SHP77 (cell line): ENCODE measurements at places on chromosomes 2 and 18.

- no peak for DNase-seq
Observed at GRCh38 chr2:168948621-168949212, 47.6 kb downstream of the G6PC2 start.

GRCh38 chr2:189178726-189179569 is 613 bp downstream of the COL5A2 start:
- DNase-seq: no peak

DNA sequence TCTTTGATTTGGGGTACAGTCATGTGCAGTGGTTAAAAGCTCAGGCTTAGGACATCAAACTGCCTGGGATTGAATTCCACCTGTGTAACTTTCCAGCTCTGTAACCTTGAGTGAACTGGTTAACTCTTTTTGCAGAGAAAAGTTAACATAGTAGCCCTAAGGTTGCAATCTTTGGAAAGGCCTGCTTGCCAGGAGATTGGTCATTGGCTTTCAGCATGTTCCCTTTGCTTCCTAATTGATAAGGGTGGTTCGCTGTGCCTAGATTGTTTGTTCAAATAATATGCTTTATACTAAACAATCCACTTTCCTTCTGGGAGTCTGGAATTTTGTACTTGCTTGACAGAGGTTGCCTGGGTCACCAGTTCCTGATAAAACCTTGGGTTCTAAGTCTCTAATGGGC is 86.8 kb downstream of the PIK3C3 start:
- DNase-seq: no peak

DNA sequence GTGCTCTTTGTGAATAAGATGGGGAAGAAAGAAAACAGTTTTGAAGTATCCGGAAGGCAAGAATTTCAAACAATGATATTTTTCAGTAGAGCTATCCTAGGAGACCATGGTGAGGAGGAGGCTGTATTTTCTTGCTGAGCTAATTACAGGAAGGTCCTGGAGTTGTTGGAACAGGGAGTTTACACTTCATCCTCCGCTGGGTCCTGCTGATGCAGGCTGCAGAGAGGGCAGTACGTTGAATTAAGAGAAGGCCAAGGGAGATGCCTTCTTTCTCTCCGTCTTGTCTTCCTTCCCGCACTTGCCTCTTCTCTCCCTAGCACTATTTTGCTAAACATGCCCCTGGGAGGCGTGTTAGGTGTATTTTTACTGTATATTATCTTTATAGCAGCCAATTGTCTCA is 60.0 kb upstream of the EDAR start:
- no peak for DNase-seq

GRCh38 chr2:37780387-37780676 is 108.9 kb upstream of the CDC42EP3 start:
- no peak for DNase-seq

GRCh38 chr18:28715206-28715605 is 538.3 kb upstream of the CDH2 start:
- no peak for DNase-seq

GRCh38 chr2:10441948-10442347 is 6.2 kb downstream of the ODC1 start:
- DNase-seq: no peak

DNA sequence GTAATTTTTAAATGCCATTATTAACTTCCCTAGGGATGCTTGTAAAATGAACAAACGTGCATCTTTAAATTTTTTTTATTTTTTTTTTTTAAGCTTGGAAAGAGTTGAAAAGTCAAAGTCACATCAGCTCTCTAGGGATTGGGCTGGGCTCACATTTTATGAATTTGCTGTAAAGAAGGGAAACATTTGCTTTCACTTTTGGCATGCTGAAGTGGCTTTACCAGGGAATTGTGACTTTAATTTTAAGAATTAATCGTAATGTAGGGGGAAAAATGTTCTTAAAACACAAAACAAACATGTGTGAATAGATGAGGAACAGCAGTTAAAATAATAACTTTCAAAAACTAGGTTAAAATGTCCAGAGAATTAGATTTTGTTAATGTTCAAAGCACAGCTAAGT is 123.0 kb downstream of the AGAP1 start:
- DNase-seq: no peak

DNA sequence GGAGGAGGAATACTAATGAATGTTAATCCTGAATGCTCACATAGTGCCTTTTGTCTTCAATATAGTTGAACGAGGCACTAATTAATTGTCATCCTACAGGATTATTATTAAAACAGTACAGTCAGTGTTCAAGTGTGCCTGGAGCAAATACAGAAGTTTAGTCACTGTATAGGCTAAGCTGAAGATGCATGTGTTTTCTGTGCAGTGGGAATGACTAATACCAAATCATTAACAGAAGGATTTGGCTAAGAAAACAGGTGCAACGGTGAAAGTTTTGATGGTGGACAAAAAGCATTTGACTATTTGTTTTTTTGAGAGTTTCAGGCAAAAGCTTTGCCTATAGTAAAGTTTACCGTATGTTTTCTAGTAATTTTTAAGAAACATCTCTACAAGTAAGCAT is 62.8 kb downstream of the DCC start:
- DNase-seq: no peak

- DNase-seq: peak; percentile 5
Observed at GRCh38 chr2:63023444-63023843, 27.2 kb upstream of the OTX1 start.

GRCh38 chr2:46162329-46163097 is 134.7 kb upstream of the EPAS1 start:
- DNase-seq: no peak

- no peak for DNase-seq
Observed at GRCh38 chr2:1881998-1882397, 137.7 kb upstream of the PXDN start.

DNA sequence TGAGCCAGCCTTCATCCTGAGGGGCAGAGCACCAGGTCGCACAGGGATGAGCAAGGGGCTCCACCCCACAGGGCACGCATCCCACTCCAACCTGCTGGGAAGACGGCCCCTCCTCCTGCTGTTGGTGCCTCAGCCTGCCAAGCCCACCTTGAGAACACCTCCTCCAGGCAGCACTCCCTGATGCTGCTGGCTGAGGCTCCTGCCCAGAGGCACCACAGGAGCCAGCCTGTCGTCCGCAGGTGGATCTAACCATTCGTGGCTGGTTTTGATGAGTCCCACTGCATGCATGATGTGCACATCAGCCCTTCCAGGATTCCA is 58.4 kb downstream of the BIN1 start:
- no peak for DNase-seq

DNA sequence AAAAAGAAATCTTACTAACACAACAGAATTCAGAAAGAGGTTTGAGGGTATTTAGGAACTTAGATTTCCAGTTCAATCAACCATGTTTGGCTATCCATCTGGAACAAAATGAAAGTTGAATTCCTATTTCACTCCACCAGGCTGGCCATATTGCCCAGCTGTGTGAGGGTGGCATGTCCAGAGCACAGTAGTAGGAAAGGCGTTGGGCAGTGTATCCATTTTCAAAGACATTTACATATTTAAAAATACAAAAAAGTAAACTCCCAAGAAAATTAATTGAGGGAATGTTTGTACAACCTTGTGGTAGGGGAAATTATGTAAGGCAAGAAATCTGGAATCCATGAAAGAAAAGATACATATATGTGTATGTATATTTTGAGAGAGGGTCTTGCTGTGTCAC is 21.5 kb upstream of the MSH2 start:
- no peak for DNase-seq

GRCh38 chr2:218516614-218517013 is 51.5 kb downstream of the USP37 start:
- DNase-seq: peak; percentile 25

DNA sequence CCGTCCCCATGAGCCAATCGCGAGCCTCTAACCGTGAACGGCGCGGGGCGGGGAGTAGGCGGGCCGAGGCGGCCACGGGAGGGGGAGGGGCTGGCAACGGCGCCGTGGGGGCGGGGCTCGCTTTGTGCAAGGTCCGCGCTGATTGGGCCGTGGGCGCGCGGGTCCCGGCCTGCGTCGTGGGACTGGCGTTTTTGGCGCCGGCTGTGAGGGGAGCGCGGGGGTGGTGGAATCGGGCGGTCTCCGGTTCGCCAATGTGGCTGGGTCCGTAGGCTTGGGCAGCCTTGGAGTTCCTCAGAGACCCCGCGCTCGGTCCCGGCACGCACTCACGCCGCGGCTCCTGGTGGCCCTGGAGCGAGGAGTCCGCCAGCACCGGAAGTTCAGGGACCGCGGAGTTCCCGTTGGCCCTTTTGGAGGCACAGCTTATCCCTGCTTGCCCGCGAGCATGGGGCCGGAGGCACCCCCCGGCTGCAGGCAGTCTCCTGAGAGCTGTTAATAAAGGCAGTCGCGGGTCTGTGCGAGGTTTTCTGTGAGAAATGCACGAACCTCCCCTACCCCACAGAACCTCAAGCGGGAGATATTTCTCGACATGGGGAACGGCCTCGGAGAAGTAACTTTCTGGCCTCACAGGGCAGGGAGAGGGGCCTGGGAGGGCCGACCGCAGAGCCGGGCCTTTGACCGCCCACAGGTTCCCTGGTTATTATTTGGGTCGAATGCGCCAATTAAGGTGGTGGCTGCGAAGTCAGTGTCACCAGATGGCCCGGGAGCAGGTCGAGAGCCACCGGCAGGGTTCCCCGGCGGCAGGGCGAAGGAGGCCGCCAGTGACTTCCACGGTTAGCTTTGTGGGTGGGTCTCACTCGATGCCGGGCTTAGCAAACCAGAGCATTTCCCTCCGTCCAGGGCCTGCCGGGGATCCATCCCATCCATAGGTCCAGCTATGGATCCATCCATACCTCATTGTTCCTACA is 574 bp upstream of the NCL start:
- peak; percentile 97 for DNase-seq

DNA sequence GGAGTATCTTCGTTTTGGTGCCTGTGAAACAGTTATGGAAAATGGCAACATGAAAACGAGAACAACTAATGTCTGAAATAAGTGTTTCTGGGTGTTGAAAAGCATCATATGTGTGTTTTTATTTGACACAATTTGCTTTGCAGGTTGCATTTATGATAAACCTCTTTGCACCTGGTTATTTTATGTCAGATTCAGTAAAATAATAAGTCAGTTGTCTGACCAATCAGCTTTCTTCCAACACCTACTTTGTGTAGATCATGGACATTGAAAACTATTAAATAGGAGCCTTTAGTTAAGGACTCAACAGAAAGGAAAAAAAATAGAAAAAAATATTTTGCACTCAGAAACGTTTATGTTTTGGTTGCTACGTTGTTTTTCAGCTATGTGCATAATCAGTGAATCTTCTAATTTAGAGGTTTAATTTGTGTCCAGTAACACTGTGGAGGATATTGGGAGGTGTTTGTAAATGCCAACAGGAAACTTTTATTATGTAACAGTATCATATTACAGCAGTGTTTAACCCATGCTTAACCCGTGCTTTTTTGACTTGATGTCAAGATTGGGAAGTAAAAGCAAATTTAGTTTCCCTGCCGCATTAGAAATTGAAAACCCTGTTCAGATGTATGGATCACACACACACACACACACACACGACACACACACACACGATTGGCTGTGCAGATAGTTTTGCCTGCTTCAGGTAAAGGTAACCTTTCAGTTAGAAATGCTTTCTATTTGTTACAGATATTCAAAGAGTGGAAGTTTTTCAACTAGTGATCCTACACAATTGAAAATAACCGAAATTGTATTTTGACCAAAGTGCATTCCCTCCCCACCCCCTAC is 2.6 kb downstream of the PKP4 start:
- DNase-seq: no peak

- DNase-seq: no peak
Observed at GRCh38 chr2:223100061-223100511, 48.1 kb downstream of the KCNE4 start.

DNA sequence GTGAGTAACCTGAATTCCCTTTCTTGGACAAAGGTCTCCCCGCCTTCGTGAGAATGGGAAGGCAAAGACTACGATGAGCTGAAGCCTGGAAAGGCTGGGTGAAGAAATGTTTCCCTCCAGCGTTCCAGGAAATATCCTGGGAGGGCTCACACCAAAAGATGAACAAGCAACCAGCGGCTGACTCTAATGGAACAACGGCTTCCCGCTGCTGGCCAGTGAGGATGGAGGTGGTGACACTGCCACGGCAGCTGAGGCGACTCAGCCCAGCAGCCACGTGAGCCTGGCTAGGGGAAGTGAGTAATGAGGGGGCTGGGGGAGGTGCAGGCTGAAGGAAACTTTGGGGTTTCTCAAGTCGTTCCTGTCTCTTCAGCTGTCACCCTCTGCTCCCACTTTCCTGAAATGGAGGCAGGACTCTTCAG is 105.0 kb upstream of the SMAD7 start:
- no peak for DNase-seq

- DNase-seq: no peak
Observed at GRCh38 chr18:73646196-73646595, 501.4 kb downstream of the FBXO15 start.

- no peak for DNase-seq
Observed at GRCh38 chr18:12038082-12038638, 55.5 kb upstream of the ANKRD62 start.

DNA sequence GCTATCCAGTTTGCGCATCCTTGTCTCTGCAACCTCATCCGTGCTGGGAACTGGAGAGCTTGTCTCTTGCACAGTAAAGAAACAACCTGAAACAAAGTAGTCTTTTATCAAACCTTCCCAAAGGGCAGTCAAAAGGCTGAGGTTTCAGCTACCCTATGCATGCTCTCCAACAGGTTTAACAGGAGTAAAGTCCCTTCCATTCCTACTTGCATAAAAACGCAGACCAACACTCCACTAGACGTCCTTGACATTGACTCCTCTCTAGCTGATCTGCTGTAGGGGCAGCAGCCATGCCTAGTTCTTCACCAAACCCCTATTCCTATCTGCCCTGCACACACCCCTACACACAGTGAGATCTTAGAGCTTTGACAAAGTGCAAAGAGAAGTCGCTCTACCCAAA is 41.5 kb downstream of the L3MBTL4 start:
- no peak for DNase-seq

GRCh38 chr2:12903272-12903671 is 186.5 kb downstream of the TRIB2 start:
- DNase-seq: no peak

- no peak for DNase-seq
Observed at GRCh38 chr18:37124516-37124915, 295.6 kb downstream of the KIAA1328 start.

- no peak for DNase-seq
Observed at GRCh38 chr18:48943736-48944527, 6.8 kb downstream of the SMAD7 start.

- DNase-seq: no peak
Observed at GRCh38 chr2:1222056-1222455, 191.2 kb upstream of the TPO start.

GRCh38 chr2:74675090-74675489 is 21.0 kb downstream of the SEMA4F start:
- DNase-seq: no peak

DNA sequence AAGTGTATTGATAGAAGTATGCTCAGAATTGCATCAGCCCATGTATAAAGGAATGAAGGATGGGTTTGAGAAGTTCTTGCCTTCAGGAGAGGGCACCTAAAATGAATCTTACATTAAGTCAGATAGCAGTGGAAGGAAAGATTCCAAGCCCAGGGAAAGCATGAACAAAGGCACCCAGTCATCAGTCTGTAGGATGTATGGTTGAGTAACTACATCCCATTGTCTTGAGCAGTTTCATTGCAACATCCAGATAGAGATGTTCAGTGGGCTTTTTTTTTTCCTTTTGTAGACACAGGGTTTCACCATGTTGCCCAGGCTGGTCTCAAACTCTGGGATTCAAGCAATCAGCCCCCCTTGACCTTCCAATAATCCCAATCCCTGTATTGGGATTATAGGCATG is 80.7 kb downstream of the ARHGAP28 start:
- no peak for DNase-seq
